Lower leg skin (tissue), 4 donors: ENCODE measurements at places on chromosomes 3 and 15.
A peak's percentile ranks its signal among the peaks of the same experiment; 100 is the strongest.

DNA sequence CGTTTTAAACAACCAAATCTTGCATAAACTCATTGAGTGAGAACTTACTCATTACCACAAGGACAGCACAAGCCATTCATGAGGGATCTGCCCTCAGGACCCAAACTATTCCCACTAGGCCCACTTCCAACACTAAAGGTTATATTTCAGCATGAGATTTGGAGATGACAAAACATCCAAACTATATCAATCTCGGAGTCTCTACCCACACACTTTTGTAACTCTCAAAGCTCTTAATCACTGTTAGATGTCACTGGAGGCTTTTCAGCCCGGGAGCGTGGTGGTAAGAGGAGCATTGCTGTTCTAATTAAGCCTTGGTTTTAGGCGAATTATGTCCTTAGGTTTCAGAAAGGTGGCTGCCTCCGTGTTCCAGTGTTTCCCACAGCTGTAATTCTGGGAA is 86.3 kb downstream of the CNTN6 start:
- no peak for DNase-seq

DNA sequence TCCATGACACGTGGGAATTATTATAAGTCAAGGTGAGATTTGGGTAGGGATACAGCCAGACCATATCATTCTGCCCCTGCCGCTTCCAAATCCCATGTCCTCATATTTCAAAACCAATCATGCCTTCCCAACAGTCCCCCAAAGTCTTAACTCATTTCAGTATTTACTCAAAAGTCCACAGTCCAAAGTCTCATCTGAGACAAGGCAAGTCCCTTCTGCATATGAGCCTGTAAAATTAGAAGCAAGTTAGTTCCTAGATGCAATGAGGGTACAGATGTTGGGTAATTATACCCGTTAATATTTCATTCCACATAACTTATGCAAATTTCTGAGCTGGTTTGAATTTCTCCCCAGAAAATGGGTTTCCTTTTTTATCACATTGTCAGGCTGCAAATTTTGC is 47.7 kb downstream of the RNF111 start:
- DNase-seq = no peak

DNA sequence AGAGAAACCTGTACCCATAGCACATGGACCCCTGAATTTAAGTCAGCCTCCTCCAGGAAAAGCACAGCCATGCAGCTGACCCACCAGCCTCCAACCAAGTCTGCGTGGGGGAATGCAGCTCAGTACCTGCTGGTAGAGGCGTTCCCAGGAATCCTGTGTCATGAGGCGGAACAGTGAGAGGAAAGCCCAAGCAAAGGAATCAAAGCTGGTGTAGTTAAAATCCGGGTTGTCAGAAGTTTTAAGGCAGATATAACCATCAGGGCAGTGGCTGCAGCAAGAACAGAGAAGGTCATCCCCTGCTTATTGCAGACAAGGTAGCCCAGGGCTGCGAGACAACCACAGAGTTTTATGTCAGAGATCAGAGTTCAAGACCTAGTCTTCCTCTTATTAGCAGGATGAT is 59.1 kb downstream of the SCN10A start:
- DNase-seq = peak; percentile 49

- DNase-seq = no peak
These were observed 36.1 kb downstream of the CTDSPL start for GRCh38 chr3:37897763-37898162.

DNA sequence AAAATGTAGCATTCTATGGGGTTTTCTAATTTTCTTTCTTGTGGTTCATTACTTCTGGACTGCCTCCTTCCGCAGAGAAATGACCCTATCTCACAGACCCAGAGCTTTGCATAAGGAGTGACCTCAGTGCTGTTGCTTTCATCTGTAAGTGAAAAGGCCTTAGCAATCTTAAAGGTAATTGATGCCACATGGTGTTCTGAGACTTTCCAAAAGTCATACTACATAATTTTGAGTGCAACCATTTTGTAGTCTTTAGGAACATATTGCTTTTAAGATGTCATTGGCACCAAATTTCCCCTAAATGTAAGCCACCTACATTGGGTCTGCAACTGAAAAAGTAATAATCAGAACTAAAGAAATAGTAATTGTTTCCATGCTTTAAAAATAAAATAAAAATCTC is 9.2 kb upstream of the HHLA2 start:
- no peak for DNase-seq

DNA sequence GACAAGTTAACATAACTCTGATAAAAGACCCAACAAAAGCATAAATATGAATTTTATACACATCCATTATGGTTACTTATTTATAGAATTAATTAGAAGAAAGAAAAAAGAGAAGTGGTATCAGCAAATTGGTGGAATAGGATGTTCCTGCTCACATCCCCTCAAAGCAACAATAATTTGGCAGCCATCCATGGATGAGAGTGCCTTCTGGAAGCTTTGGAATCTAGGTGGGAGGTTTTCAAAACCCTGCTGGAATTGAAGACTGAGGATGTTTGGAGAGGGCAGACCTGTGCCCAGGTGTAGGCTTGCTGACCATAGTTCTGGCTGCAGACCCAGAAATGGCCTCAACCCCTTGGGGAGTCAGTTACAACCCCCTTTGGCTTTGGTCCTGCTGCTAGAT is 91.2 kb downstream of the EDEM1 start:
- no peak for DNase-seq

DNA sequence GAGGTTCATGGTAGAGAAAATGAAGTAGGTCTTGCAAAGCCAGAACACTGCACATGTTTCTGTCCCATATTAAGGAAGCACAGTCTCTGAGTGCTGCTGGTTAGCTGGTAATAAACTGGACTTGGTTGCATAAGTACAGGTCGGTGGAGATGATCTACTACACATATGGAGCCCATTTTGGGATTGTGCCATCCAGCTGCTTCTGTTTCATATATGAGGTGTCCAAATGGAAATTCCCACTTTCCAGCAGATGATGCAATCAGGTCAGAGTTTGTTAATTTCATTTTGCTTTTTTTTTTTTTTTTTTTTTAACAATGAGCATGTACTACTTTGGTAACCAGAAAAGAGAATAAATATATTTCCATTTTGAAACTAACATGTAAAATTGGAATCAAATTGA is 122.6 kb downstream of the SATB1 start:
- no peak for DNase-seq

DNA sequence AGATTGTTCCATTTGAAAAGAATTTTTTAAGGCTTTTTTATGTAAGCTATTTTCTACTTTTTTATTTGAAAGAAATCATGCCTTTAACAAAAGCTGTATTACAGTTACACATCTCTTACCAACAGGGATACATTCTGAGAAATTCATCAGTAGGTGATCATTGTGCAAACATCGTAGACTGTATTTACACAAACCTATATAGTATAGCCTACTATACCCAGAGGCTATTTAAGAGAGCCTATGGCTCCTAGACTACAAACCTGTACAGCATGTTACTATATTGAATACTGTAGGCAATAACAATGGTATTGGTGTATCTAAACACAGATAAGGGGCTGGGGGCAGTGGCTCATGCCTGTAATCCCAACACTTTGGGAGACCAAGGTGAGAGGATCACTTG is 43.1 kb downstream of the PEAK1 start:
- no peak for DNase-seq

DNA sequence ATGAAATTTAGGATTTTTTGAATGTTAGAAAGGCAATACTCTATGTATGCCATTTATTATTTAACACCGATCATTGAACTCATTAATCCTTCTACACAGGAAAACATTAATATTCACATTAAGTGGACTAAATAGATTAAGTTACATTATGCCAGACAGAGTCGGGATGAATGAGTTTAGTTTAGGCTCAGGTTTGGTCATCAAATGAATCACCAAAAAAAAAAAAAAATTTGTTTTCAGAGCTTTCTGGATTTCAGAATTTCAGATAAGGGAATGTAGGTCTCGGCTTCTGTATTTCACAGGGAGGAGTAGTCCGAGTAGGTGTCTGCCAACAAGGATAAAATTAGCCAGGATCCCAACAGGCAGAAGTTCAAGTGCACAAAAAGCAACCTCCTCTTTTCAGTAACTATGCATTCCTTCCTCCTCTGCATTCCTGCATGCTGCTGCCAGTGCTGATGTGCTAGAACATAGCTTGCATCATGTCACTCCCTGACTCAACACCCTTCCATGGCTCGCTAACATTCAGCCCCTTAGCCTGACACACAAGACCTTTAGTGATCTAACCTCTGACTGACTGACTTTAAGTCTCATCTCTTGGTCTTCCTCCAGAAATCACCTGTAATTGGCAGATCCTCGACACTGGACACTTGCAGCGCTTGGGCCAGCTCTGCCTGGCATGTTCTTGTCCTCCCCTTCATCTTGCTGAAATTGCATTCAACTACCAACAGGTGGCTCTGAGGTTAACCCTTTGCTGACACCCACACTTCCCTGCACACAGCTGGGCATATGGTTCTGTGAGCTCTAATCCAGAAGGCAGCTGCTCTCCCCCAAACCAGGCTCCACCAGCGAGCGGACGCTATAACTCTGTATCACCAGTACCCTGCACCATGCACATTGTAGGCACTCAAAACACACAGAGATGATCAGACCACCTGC is 145.4 kb upstream of the PROK2 start:
- no peak for DNase-seq

- DNase-seq = no peak
These were observed 38.8 kb downstream of the TRAT1 start for GRCh38 chr3:108861401-108861800.

DNA sequence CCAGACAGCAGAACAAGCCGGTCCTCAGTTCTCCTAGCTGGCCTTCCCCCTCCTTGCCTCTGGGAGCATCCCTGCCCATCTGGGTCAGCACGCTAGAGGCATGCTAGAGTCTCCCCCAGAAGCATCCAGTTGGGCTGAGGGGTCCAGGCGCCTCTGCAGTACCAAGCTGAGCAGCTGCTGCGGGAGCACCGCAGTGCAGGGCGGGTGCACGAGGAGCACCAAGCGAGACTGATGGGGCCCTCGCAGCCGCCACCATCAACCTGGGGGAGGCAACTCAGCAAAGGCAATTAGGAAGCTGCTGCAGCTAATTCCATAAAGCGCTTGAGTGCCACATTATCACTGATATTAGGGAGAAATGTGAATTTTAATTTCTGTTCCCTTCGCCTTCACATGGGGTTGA is 12.4 kb downstream of the CACNA2D3 start:
- no peak for DNase-seq

- DNase-seq = no peak
These were observed 52.7 kb downstream of the ROPN1B start for GRCh38 chr3:126021702-126022101.

DNA sequence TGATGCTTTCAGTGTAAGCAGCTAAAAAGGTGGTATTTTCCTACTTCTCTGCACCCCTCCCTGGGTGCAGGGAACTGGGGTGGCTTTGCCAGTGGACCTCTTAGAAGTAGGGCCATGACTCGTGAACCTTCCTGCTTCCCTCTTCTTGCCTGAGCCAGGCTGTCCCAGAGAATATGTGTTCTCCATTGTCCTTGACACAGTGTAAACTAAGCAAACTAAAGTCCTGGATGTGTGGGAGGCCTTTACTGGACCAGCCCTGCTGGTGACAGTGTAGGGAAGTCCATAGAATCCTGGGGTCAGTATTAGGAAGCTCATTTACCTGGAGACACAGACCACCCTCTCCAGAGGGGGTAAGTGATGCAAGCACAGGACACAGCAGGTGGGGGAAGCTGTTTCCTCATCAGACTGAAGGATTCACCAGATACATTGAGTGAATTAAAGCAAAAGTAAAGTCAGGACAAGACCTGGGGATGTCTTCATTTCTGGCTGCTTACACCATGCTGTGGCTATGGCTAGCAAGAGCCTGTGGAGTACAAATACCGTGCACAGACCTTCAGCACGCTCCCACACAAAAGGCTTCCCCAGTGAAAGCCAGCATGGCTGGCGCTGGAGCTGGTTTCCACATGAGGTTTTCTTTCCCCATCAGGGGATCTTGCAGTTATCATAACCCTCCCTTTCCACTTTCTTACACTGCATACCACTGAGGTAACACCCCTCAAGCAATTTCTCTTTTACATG is 64.8 kb upstream of the LPP start:
- DNase-seq = no peak

GRCh38 chr3:129199366-129199765 is 15.7 kb upstream of the CNBP start:
- no peak for DNase-seq

- no peak for DNase-seq
These were observed 51.4 kb downstream of the FLNB start for GRCh38 chr3:58059349-58060321.

DNA sequence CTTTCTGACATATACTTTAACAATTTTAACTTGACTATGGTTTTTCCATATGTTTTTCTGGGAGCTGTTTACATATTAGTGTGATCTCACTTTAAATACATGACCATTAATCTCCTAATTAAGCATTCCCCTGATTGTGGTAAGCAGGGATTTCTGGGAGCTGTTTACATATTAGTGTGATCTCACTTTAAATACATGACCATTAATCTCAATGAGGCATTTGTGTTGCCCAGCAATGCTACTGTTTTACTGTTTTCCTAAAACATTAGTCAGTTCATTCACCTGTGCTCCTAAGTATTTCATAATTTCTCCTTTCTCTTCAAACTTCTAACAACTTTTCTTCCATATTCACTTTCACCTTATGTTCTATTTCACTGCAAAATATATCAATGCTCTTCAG is 3.6 kb upstream of the GRAMD1C start:
- no peak for DNase-seq

DNA sequence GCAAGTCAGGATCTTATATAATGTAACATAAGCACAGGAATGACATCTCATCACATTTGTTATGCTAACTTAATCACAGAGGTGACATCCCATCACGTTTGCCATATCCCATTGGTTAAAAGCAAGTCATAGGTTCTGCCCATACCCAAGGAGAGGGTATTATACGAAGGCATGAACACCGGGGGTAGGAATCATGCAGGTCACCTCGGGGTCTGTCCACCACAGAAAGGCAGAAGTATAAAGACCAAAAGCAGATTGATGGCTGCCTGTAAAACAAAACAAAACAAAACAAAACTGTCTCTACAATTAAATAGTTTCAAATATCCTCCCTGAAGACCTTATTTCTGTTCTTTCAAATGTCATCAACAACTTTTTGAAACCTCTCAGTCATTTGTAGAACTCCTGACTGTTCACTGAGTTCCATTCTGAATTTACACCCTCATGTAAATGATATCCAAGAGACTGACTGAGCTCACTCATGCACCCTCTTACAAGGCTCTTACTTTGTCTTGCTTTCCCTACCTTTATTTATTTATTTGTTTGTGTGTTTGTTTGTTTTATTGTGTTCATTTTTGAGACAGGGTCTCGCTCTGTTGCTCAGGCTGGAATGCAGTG is 22.7 kb upstream of the ZNF639 start:
- DNase-seq = no peak

DNA sequence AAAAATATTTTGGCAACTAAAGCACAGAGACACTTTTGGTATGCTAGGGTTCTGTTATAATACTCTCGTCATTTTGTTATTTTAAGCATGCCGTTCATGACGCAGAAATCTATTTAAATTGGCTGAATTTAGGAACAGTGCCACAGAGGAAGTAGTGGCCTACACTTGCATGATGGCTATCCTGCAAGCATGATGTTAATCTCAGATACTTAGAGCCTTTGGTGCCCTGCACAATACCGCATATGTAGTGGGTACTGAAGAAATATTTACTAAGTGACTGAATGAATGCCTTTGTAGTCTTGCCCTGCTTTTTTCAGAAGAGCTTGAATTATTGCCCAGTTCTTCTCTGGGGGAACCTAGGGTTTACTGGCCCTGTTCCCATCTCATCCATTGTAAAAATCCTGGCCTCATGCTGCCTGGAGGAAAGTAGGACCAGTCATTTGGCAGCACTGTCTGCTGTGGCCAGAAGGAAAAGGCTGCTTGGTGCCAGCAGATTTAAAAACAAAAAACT is 79.0 kb downstream of the SERPINI1 start:
- no peak for DNase-seq
